BJ (cell line): ENCODE measurements at places on chromosomes 1 and 21.

GRCh38 chr1:3323021-3323795 is 131.3 kb upstream of the ARHGEF16 start:
- no peak for DNase-seq

GRCh38 chr1:25456502-25456901 is 25.8 kb downstream of the MACO1 start:
- no peak for DNase-seq

- no peak for DNase-seq
Observed at GRCh38 chr1:155651861-155652661, 36.5 kb downstream of the YY1AP1 start.

DNA sequence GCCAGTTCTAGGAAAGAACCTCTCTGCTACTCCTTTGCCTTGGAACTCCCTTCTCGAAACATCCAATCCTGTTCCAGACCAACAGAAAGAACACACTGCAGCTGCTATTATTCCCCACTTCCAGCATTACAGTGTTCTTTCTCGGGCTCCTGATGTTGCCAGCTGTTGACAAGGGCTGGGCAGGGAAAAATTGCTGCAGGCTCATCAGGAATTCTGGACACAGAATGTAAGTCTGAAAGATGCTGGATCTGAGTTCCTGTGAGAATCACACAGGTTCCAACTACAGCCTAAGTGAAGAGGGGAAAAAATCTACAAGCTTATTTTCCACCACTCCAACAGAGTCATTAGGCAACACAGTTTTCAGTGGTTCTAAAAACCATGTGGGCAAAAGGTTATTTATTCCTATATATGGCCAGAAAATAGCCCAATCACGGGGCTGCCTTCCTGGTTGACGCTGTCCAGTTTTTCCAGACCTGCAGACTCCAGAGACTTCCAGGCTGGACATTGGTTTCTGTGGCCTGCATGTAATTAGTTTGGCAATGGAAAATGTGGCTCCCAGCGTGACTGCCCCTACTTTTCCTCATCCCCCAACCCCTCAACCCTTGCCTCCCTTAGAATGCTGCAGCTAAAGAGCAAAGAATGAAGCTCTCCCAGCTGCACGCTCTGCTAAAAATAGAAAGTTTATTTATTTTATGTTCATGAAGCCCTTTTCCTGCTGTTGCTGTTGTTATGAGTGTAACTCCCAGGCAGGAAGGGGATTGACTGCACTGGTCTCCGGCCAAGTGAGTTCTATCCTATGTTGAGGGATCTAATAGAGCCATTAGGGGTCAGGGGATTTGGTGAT is 8.3 kb upstream of the KIAA0040 start:
- peak; percentile 39 for DNase-seq

GRCh38 chr1:247862756-247863155 is 5.8 kb downstream of the TRIM58 start:
- DNase-seq, result no peak

- DNase-seq, result no peak
Observed at GRCh38 chr1:67441183-67441582, 11.0 kb upstream of the SERBP1 start.

- DNase-seq, result no peak
Observed at GRCh38 chr1:41093826-41094225, 72.3 kb upstream of the SLFNL1 start.

- no peak for DNase-seq
Observed at GRCh38 chr1:150813028-150813707, 5.1 kb upstream of the CTSK start.

DNA sequence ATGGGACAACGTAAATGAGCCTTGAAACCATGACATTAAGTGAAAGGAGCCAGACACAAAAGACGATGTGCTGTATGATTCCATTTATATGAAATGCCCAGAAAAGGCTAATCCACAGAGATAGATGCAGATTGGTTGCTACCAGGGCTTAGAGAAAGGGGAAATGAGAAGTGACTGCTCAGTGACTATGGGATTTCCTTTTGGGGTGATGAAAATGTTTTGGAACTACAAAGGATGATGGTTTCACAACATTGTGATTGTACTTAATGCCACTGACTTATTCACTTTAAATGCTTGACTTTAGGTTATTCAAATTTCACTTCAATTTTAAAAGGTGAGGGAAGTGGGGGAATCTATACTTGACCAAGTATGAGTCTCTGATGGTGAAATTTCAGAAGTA is 414.3 kb downstream of the SETD4 start:
- DNase-seq, result no peak

- no peak for DNase-seq
Observed at GRCh38 chr1:23578311-23578996, 19.2 kb upstream of the ID3 start.

DNA sequence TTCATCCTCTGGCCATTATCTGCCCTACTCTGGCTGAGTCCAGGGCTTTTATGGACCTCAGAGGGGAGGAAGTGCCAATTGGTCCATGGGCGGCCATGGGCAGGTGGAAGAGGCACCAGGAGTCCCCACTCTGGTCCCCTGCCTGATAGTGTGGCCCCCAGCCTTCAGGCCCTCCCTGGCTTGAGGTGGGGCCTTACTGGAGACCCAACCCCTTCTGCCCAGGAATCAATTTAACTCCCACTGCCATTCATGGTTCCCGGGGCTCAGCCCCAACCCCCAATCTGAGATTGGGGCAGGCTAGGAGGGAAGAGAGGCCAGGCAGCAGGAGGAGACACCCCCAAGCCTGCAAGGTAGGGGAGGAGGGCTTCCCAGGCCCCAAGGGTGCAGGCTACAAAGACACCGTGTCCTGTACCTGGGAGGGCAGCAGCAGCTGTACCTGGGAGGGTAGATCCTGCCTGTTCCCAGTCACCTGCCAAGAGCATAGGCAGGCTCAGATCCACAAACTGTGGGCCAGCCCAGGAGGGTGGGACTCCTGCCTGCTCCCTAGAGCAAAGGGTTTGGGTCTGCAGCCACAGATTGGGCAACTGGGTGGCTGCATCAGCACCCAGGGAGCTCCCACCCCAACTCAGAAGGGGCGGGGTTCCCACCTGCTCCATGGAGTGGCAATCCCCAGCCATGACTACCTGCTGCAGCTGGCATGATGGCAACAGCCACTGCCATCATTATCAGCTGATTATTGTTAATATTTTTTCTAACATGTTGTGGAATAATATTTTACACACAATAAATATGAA is 1044.1 kb upstream of the B3GALT2 start:
- DNase-seq, result no peak

GRCh38 chr1:232853994-232854797 is 49.0 kb downstream of the MAP10 start:
- DNase-seq, result peak; percentile 92

GRCh38 chr1:16248603-16249516 is 11.9 kb upstream of the CPLANE2 start:
- DNase-seq, result peak; percentile 48

DNA sequence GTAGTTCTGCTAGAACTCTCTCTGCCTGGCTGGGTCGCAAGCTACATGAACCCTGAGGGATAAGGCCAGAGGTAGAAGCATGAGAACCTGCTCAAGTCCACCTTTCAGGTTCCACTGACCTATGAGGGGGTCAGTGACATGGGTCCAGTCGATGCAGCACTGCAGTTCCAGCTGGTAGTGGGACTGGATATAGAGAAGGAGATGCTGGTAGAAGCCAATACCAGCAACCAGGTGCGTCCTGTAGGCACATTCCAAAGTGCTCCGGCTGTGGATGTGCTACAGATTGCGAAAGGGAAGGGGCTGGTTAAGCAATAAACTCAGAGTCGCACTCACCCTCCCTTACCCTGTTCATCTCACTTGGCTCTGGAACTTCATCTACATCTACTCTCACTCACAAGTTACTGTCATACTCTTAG is 5.7 kb downstream of the SMG5 start:
- no peak for DNase-seq

- no peak for DNase-seq
Observed at GRCh38 chr1:154358519-154358918, 33.2 kb downstream of the ATP8B2 start.

DNA sequence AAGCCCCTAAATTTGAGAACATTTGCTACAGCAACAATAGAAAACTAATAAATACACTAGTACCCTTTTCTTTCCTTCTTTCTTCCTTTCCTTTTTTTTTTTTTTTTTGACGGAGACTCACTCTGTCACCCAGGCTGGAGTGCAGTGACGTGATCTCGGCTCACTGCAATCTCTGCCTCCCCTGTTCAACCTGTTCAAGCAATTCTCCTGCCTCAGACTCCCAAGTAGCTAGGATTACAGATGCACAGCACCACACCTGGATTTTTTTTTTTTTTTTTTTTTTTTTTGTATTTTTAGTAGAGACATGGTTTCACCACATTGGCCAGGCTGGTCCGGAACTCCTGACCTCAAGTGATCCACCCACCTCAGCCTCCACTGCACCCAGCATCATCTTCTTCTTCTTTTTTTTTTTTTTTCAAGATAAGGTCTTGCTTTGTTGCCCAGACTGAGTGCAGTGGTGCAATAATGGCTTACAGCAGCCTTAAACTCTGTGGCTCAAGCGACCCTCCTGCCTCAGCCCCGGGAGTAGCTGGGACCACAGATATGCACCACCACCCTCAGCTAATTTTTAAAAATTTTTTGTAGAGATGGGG is 19.6 kb upstream of the CBR3 start:
- DNase-seq, result no peak

- no peak for DNase-seq
Observed at GRCh38 chr1:113140588-113141446, 67.8 kb downstream of the LRIG2 start.

- DNase-seq, result no peak
Observed at GRCh38 chr1:15557594-15557993, 27.3 kb downstream of the AGMAT start.
